IPS-NIHi11 (cell line): ENCODE measurements at places on chromosomes 2 and 18.

DNA sequence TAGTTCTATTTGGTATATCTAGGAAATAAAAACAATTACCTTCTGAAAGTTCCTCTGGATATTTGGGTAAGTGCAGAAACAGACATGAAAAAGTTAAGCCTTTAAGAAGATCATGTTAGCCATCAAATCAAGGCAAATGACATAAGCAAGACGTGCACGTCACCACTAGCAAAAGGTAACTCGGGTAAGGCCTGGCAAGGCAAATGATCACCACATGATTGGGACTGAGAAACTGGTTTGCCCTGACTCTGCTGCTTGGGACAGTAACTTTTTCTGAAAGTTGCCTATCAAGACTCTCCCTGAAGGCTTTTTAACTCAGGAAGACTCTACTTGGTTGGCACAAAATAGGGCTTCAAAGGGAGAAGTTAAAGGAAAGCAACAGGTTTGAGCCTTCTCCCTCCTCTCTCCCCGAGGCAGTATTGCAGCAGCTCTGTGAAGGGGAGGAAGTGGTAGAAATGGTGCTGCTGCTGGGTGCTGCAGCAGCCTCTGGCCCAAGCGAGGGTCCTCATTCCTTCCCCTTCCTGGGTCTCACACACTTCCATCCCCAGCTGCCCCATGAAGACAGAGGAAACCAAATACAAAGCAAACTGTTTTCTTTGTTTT, 17.1 kb upstream of the TMEM237 start:
- no peak for DNase-seq

DNA sequence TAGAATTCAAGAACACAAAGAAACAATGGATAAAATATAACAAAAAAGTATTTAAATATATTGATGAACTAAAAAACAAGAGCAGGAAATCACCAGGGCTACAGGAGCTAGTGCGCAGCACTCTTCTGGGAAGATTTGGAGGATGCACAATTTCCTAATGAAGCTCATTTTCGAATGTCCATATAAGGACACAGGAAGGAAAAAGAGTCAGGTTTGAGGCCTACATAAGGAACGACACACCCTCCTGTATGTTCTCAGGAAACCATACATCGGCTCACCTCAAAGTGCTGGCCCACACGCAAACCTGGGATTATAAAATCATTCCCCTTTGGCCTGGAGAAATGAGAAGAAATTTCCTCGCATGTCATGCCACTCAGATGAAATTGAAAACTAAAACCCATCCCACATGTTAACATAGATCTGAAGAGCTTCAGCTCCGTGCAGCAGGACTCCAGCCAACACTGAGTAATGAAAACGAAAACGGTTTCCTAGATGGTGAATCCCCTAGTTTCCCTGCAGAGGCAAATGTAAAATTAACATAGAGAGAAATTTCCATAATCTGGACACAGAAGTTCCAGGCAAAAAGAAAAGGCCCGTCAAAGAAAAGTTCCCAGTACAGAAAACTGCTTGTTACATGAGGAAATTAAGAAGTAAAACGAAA, 825.8 kb downstream of the SOCS6 start:
- no peak for DNase-seq

GRCh38 chr2:7004636-7005035, 87.4 kb downstream of the RNF144A start:
- DNase-seq: no peak

- peak; percentile 28 for DNase-seq
Measured at GRCh38 chr2:84257831-84258230, 201.2 kb downstream of the SUCLG1 start.

GRCh38 chr2:180505203-180505602, 475.2 kb upstream of the UBE2E3 start:
- no peak for DNase-seq

GRCh38 chr2:187719510-187719909, 165.3 kb upstream of the TFPI start:
- DNase-seq: peak; percentile 6

GRCh38 chr2:164014791-164015190, 279.0 kb upstream of the FIGN start:
- no peak for DNase-seq

DNA sequence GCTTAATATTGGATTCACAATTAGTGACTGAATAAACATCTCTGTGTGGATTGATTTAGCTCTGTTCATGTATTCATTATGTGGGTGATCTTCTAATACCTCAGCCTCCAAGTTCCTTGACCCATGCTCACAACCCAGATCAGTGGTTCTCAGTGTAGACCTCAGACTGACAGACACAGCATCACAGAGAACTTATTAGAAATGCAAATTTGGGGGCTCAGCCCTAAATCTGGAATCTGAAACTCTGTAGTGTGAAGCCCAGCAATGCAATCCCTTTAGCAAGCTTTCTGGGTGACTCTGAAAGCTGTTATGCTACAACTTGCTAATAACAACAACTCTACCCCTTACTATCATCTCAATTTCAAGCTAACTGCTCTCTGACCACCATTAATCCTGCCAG, 273.1 kb upstream of the FANCL start:
- no peak for DNase-seq

GRCh38 chr2:217105733-217106649, 246.1 kb upstream of the TNP1 start:
- DNase-seq: peak; percentile 24

- no peak for DNase-seq
Measured at GRCh38 chr2:109458512-109458911, 155.3 kb downstream of the SEPTIN10 start.

DNA sequence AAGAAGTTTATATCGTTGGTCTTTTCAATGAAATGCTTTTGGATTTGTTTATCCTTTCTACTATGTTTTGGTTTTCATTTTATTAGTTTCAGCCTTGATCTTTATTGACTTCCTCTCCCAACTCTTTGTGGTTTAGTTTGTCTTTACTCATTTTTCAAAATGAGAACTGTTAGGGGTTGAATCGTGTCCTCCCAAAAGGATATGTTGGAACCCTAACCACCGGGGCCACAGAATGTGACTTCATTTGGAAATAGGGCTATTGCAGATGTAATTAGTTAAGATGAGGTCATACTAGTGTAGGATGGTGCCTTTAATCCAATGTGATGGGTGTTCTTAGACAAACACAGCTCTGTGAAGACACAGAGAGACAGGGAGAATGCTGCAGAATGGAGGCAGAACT, 60.4 kb upstream of the IL1R2 start:
- no peak for DNase-seq

DNA sequence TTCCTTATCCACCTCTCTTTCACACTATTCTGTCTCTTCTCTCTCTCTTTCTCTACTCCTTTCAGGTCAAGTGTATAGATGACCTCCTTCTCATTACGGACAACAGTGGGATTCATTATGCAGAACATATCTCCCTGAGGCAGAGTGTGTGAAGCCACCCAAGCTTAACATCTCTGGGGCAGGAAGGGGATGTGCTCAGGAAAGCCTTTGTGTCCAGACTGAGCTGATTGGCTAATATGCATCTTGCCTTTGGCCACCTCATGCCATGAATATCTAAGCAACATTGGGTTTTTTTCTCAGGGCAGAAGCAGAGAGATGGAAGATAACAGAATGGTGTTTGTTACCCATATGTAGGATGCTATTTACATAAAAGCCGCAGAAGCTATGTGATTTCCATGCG, 211.4 kb upstream of the LRRTM1 start:
- no peak for DNase-seq

GRCh38 chr2:187208199-187208785, 239.8 kb downstream of the CALCRL start:
- DNase-seq: no peak

DNA sequence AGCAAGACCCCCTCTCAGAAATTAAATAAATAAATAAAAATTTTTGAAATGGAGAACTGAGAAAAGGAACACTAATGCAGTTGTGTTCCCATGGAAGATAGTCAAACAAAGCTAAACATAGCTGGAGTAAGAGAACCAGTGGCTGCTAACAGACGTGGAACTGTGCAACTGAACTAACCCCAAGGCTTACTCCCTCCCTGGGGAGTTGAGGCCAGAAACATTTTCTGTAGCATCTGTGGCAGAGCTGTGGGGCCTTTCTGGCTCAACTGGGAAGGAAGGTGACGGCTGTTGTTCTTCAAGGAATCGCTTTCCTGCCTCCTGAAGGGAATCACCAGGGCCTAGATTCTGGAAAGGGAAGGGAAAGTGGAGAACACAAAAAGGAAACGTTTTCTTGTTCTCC, 53.9 kb upstream of the B3GNT2 start:
- no peak for DNase-seq

GRCh38 chr2:2879071-2879470, 498.5 kb downstream of the EIPR1 start:
- DNase-seq: no peak

DNA sequence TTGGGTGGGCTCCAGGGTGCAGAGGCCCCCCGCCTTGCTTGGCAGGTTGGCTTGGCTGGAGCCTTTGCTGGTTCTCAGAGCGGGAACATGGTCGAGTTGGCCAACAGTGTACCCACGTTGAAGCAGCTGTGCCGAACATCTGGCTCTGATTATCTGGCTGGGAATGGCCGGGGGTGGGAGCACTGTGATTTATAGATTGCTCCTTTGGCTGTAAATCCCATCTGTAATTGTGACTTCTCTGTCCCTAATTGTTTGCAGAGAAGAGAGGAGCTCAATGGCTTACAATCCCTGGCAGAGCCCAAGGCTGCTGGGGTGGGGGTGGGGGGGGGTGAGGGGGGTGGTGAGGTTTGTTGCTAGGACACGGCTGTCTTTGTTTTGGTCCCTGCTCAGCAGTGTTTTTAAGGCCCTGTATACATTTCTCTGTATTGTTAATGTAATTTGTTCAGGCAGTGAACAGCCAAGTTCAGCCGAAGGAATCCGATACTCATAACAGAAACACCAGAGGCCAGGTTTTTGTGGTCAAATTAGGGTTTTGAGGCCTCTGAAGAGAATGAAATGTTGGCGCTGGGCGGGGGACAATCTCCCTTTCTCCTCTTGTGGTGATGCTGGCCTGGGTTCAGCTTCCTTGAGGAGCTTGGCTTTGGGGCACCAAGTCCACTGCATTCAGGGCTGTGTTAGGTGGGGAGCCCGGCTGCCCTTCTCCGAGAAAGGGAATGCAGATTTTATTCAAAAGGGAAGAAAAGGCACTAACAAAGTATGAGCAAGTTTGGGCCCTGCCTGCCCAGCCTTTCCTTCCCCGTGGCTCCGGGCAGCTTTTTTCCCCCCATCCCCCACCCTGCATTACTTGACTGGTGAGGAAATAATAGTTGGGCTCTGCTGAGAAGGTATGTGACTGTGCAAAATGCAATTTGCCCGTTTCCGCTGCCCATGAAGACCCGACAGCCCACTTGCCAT, 82.5 kb downstream of the TCF7L1 start:
- peak; percentile 46 for DNase-seq

- DNase-seq: no peak
Measured at GRCh38 chr2:238023608-238024007, 37.2 kb upstream of the SCLY start.

- no peak for DNase-seq
Measured at GRCh38 chr2:208010506-208010905, 14.8 kb downstream of the PLEKHM3 start.

GRCh38 chr2:12596771-12597170, 120.0 kb upstream of the TRIB2 start:
- no peak for DNase-seq

- no peak for DNase-seq
Measured at GRCh38 chr18:11293794-11294193, 144.4 kb upstream of the PIEZO2 start.

GRCh38 chr18:45664824-45665763, 49.8 kb downstream of the SLC14A2 start:
- DNase-seq: peak; percentile 82

- no peak for DNase-seq
Measured at GRCh38 chr2:177255227-177255601, 9.3 kb downstream of the NFE2L2 start.

DNA sequence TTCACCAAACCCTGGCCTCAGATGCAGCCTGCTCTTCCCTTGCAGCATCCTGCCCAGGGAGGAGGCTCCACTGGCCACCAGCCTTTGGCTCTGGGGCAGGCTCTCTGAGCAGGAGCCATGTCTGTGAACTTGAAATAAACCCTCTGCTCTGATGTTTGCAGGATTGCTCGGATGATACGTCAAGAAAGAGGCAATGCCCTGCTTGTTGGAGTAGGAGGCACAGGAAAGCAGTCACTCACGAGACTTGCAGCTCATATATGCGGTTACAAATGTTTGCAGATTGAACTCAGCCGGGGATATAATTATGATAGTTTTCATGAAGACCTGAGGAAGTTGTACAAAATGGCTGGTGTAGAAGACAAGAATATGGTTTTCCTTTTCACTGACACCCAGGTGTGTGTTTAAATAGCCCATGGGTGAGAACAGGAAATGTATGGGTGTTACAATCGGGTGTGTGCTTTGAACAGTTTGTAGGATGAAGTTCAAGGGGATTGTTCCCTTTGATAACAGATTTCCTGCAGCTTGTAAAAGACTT, 177.9 kb downstream of the DNAH6 start:
- no peak for DNase-seq

DNA sequence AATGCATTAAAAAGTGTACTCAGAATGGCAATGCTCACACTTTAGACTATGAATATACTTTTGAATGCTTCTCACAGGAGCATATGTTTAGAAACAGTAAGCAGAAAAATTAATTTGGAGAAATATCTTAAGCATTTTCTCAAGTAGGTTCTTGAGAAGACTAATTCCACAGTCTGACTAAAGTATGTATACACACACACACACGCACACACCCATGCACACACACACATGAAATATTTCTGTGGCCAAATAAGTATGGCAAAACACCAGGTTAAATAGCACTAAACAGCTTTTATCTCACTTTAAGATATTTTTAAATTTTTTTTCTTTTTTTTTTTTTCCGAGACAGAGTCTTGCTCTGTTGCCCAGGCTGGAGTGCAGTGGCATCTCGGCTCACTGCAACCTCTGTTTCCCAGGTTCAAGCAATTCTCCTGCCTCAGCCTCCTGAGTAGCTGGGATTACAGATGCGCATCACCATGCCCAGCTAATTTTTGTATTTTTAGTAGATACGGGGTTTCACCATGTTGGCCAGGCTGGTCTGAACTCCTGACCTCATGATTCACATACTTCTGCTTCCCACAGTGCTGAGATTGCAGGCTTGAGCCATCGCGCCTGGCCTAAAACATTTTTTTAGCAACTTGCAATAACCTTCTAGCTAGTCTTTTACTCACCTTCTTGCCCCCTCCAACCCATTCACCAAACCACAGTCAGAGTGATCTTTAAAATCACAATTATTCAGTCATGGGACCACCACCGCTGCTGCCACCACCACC, 67.5 kb upstream of the SCG2 start:
- DNase-seq: no peak

DNA sequence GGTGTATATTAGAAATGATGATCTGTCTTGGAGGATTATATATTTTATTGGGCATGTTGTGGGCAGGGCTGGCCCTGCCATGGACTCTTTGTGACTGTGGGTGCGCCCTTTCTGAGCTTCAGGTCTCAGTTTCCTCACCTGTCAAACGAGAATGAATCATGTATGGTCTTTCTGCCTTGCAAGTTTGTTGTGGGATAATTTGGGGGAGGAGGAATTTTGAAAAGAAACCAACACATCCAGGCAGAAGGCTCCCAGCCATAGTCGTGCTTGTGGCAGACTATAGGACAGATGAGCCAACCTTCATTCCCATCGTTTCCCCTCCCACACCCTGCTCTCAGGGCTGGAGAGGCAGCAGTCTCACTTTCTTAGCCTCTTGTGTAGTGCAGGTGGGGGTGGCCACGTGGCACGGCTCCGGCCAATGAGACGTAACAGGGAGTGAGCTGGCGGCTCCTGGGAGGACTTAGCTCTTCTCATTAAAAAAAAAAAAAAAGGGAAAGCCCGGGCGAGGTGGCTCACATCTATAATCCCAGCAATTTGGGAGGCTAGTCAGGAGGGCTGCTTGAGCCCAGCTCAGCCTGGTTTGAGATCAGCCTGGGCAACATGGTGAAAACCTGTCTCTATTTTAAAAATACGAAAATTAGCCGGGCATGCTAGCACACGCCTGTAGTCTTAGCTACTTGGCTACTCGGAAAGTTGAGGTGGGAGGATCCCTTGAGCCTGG, 63.1 kb downstream of the RHOB start:
- peak; percentile 91 for DNase-seq
